Activated CD8-positive, alpha-beta T cell treated with anti-CD3 and anti-CD28 coated beads, Interleukin-2, amount 10 ng/mL, durations not matched to agents 7 days and 5 days (primary cell): ENCODE measurements at places on chromosomes 4 and X. TPM values are rescaled to one million over a fixed set of nuclear protein-coding genes. Genes with fewer than 3 reads are reported as not detected.
A peak's percentile ranks its signal among the peaks of the same experiment; 100 is the strongest.

- no peak for DNase-seq
Measured at GRCh38 chr4:15451181-15451865, 18.4 kb upstream of the CC2D2A start.

DNA sequence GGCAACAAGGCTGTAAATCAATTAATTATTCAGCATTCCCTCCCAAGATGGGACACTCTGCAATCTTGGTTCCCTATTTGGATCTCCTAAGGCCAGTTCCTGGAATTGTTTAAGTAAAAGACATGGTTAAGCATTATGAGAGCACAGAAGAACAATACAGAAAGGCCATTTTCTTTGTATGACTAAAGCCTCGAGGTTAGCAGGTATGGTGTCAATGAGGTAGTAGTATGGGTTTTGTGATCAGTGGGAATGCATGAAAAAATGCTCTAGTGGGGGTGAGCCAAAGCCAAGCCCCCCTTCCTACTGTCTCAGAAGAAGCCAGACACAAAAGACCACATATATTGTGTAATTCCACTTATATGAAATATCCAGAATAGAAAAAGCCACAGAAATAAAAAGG, 61.7 kb upstream of the S100G start:
- DNase-seq = no peak

DNA sequence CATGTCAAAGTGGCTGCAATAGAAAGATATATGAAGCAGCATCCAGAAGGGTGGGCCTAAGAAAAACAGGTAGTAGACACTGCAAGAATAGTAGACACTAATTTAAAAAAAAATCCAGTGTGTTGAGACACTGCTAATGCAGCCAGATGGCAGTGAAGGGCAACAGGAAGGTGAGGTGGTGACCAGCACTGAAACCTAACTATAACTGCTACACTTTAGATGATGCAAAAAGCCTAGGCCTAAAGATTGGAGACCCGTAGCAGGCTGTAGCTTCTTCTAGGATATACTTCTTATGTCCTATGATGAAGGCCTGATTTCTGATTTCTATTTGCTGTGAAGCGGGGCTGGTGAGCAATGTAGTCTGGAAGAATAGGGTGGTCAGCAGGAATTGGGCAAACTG, 38.7 kb upstream of the SH3KBP1 start:
- no peak for DNase-seq

DNA sequence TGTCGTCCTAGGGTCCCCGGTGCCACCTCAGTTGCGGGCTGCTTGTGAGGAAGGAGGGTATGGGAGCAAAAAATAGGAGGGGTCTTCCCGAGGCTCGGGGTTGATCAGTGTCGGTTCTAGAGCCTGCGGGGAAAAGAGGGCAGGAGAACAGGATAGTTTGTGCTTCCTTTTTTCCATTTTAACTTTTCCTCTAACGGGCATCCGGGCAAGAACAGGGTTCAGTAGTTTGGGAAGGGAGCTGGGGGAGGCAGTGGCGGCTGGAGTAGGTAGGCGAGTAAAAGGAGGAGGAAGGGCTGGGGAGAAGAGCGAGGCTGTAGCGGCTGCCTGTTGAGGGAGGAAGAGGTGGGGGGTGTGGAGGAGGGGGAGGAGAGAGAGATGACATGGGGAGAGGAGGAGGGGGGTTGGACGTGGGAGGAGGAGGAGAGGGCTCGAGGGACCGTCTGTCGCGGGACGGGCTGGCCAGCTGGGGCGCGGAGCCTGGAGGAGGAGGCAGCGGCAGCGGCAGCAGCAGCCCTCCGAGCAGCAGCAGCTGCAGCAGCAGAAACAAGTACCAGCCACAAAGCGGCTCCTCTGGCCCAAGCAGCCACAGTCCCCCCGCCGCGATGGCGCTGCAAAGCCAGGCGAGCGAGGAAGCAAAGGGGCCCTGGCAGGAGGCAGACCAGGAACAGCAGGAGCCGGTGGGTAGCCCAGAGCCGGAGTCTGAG, at the start of gene SLC16A2:
TSS of gene SLC16A2 (plus strand) at position 458 of the 704 bp plus-strand sequence. CDS start at position 603, 145 bp downstream.
- DNase-seq = peak; percentile 29

Gene RPS6KA6
- total RNA-seq = not detected

Gene OCIAD1
- 92.4 TPM for total RNA-seq

DNA sequence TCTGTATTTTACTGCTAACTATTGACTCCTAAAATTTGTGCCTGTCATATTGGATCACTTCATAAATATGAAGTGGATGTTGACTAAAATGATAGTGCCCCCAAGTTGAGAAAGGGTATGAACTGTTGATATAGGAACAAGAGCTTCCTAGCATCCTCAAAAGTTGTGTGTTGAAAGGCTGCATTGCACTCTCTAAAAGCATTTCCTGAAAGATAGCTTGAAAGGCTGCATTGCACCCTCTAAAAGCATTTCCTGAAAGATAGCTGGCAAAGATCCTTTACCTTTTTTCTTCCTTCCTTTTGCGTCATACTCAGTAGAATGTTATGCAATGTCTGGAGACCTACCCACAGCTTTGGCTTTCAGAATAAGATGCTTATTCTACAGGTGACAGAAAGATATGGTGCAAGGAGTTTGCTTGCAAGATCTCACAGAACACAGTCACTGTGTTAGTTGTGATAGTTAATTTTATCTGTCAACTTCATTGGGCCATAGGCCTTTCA, 274.6 kb upstream of the GALNTL6 start:
- no peak for DNase-seq

- DNase-seq = no peak
Measured at GRCh38 chr4:147093206-147093605, 147.5 kb upstream of the TTC29 start.

GRCh38 chr4:75229806-75230570, 284.2 kb downstream of the RCHY1 start:
- DNase-seq = no peak

Gene VSIG1
- total RNA-seq = 0.53 TPM

- DNase-seq = no peak
Measured at GRCh38 chr4:40536032-40536431, 93.6 kb downstream of the RBM47 start.

GRCh38 chr4:26503844-26504243, 13.6 kb upstream of the CCKAR start:
- DNase-seq = no peak

DNA sequence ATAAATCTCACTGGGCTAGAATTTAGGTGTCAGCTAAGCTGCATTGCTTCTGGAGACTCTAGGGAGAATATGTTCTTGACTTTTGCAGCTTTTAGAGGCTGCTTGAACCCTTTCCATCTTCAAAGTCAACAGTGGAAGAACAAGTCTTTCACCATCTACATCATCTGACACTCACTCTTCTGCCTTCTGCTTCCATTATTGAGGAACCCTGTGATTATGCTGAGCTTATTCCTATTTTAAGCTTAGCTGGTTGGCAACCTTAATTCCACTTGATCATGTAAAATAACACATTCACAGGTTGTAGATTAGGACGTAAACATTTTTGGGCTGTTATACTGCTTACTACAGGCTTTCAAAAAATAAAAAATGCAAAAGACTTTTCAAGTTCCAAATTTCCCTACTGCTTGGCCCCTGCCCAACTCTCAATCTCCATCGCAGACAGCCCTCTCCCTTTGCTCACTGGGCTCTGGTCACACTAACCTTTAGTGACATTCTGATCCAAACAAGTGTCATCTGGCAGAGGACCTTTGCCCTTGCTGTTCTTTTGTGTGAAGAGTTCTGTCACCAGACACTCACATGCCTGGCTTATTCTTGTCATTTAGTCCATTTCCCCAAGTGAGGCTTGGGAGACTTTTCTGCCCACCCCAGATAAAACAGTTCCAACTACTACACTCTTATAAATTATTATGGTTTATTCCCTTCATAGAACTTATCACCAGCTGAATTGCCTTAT, 1056.0 kb downstream of the STIM2 start:
- no peak for DNase-seq

GRCh38 chr4:165297626-165298025, 29.8 kb upstream of the MSMO1 start:
- no peak for DNase-seq

GRCh38 chrX:9482408-9482807, 17.6 kb downstream of the TBL1X start:
- DNase-seq = no peak

- DNase-seq = no peak
Measured at GRCh38 chrX:34927866-34928265, 14.7 kb upstream of the FAM47B start.

Gene CPE
- total RNA-seq = not detected

- DNase-seq = peak; percentile 31
Measured at GRCh38 chr4:52588097-52588496, 71.0 kb downstream of the USP46 start.

GRCh38 chrX:150941580-150941979, 41.6 kb upstream of the HMGB3 start:
- no peak for DNase-seq

DNA sequence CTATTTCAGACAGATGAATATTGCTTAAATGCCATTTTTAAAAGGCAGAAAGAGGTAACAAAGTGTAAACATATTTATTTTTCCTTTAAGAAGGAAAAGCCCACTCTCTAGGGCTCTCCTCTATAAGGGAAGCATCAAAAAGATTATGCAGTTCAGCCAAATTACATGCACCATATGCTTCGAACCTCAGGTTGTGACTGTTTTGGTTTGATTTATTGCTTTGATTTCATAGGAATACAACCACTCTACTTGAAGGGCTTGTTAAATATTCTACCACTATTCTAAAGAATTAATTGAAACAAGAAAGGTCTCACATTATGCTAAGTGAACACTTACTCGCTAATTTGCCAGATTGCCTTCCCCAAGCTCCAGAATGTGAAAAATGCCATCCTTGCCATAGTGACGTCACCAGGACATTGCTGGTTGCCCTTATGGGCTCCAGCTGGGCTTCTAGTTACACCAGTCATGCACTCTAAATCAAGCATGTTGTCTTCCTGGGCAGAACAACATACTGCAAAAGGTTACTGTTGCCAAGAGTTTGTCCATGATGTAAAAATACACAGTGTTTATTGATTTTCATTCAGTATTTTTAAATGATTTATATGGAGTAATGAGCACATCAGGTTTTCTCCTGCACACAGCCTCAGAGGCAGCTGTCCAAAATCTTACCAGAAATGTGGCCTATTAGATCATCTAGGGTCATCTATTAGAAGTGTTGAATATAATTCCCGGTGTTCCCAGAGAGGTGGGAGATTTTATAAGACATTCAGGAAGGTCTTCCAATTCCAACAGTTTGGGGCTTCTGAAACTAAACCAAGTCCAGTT, 164.4 kb upstream of the RAPGEF2 start:
- DNase-seq = no peak

- no peak for DNase-seq
Measured at GRCh38 chr4:7630568-7631287, 196.0 kb upstream of the PSAPL1 start.

DNA sequence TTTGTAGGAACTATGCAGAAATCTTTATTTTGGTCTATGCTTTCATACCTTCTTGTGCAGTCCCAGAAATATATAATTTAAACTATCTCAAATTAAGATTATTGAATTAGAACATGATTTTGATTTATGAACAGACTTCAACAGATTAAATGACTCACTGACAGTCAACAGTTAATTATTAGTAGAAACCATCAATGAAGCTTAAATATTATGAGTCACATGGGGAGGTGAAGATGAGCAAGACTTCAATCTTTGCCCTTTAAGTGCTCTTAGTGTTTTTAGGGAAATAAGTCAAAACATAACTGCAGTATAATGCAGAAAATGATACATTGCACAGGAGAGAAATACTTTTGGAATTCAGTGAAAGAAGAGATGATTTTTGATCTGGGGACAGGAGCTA, 81.5 kb upstream of the BMP3 start:
- DNase-seq = no peak

DNA sequence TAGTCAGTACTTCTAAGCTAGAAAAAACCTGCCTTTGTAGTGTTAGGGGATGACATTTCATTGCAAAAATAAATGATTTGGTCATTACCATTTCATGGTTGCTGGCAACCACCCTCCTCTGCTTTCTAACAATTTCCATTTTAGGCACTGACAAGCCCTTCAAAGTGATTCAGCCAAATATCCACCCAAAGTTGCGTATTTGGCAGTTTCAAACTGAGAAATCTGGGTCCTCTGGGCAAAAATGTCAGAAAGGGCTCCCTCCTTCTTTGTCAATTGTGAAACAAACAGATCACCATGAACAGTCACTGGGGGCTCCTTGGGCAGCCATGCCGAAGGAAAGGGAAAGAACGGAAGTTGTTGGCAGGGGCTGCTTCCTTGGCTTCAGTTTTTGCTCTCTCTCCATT, 33.0 kb downstream of the PLAC1 start:
- no peak for DNase-seq

- DNase-seq = no peak
Measured at GRCh38 chr4:77132652-77133312, 24.2 kb upstream of the CCNG2 start.

DNA sequence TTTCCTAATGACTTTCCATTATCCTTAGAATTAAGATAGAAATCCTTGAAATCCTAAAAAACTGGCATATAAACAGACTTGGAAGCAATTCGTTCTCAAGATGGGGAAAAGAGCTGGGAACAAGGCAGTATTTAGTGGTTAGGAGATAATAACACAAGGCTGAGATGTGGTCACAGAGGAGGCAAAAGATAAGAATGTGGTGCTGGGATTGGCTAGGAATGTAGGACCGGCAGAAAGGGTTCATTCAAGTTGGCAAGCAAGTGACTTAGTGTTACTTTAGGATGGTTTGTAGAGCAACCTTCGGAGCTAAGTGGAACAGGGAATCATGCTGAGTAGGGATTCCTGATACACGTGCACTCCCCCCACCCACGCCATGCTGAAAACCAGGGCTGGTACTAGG, 121.9 kb upstream of the RPS6KA3 start:
- no peak for DNase-seq

GRCh38 chr4:173256825-173257224, 77.3 kb downstream of the HMGB2 start:
- no peak for DNase-seq

DNA sequence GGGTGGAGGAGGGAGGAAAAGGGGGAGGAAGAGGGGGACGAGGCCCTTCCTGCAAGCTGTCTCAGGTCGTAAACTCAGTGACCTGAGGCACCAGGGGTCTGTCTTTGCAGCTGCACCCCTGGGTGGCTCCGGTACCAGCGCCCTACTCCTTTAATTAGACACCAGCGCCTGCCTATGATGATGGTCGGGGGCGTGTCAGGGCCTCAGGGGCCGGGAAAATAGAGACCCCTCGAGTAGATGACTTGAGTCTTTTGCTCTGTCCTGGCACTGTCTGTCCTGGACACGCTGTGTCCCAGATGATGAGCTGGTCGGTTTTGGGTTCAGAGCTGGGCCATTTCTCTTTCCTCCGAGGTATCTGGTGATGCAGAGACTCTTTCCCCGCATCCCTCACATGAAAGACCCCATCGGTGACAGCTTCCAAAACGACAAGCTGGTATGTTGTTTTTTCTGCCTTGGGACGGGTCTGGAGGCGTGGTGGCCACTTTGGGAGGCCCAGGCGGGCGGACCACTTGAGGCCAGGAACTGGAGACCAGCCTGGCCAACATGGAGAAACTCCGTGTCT, 11.2 kb downstream of the SLC25A6 start:
- DNase-seq = no peak
